CD4-positive, alpha-beta T cell treated with Interleukin-15 for 1 hour (primary cell): ENCODE measurements at places on chromosomes 7 and 10.

DNA sequence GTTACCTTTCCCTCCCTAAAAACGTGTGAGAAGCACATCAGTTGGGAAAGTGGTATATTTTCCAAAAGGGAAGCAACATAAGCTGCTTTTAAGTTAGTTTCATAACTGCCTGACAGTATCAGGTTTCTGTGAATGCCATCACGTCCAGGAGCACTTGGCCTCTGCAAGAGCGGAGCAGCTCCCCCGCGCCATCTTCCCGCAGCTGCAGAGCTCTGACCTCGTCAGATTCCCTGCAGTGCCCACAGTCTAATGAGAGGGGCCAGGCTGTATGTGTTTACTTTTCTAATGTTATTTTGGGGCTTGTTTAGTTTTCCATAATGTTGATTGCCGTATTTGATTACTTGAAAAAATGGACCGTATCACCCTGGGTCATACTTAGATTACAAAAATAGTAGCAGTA lies 74.2 kb downstream of the MGMT start:
- no peak for DNase-seq

DNA sequence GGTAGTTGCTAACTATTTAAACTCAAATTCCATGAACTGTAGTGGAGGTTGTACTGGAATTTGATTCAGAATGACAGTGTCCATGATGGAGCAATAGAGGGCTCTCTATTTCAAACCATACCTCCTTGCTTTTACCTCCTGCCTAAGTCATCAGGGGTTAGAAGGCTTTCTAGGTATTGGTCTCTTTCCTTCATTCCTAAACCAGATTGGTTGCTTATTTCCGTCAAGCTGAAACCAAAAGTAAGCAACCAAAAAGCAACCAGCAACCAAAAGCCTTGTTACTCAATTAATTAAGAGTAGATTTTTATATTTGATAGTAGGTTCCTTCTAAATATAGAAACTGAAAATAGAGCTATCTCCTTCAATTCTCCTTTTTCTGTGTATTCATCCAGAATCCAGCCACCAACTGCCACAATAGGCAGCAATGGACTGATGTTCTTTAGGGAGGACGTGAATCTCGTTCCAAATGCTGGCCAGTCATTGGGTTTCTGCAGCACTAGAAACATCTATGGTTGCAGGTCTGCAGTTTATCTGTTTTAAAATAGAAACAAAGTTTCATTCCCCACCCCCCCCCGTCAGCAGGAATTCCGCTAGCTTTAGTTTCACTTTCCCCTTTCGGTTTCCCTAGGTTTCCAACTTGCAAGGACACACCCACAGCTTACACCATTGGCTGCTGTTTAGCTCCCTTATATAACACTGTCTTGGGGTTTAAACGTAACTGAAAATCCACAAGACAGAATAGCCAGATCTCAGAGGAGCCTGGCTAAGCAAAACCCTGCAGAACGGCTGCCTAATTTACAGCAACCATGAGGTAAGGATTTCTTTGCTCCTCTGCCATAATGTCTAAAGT lies at the start of gene IFIT1:
Gene IFIT1 (plus strand): TSS at position 717 of the 850 bp plus-strand sequence. CDS start 90 bp downstream, at position 807.
- DNase-seq = peak; percentile 22

- DNase-seq = no peak
Observed at GRCh38 chr7:107080099-107080505, 35.6 kb downstream of the PRKAR2B start.

DNA sequence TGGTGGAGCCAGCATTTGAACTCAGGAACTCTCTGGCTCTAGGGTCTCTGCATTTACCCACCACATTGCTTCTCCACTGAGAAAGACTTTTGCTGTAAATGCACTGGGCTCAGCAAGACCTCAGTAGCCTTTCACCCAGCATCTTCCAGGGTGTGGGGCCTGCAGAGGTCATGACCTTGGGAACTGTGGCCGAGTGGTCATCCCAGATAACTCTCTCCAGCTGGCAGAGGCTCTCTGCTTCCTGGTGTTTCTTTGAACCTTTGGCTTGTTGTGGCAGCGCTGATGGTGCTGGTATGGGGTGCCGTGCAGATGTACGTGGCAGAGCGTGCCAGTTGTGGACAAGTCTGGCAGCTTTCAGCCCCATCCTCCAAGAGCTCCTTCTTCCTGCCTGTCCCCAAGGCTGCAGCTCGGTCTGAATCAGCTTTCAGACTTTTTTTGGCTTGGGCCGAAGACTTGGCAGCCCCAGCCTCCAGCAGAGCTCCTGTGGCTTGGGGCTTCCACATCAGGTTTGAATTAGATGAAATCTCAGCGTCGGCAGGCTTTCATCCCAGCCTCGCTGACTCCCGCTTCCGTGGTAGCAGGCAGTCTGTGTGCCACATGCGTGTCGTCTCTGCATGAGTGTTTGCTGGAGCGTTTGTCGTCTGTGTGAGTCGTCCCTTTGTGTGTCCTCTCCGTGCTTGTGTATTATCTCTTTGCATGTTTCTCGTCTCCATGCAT lies 21.5 kb downstream of the ADAMTS14 start:
- no peak for DNase-seq

GRCh38 chr10:103618575-103619423 lies 125.3 kb downstream of the NEURL1 start:
- DNase-seq = no peak

- DNase-seq = no peak
Observed at GRCh38 chr10:95716466-95716865, 22.7 kb upstream of the TCTN3 start.

DNA sequence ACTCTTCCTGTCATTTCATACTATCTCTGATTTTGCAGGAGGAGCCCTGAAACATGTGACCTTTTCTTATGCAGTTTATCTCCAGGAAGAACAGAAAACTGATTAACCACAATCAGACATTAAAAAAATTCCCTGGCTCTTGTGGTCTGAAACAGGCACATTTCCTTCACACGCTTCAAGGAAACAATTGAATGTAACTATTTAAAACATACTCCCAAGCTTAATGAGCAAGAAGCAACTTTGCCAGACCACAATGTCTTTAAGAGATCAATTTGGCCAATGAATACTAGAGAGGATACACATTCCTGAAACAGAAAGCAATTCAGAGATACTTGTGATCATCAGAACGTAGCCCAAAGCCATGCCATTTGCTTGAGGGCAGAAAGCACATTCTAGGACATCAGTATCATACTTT lies 65.8 kb downstream of the PIP4K2A start:
- no peak for DNase-seq

DNA sequence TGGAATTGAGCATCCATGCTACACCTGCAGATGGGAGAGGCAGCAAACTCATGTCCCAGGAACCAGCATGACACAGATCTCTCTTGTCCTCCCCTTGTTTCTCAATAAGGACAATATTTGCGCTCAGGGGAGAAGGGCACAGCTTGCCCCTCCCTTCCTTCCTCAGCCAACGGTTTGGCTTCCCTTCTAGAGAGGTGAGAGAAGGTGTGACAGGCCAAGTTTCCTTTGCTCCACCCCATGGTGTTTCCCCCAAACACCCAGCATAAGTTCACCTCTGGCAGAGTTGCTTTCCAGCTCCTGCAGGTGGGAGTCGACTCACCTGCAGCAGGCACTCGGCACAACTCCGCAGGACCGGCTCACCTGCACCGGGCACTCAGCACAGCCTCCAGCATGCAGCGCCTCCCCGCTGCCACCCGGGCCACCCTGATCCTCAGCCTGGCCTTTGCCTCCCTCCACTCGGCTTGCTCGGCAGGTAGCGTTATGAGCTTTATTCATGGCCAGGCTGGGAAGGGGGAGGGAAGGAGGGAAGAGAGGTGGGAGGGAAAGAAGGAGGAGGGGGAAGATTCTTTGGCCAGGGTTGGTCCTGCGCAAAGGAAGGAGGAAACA lies at the start of the genes ATP6V0A4 and TMEM213:
Gene ATP6V0A4 (minus strand): TSS at position 482 of the 606 bp plus-strand sequence. CDS start 26,949 bp downstream, outside the sequence.
Gene TMEM213 (plus strand): TSS at position 280 of the 606 bp plus-strand sequence. CDS start 111 bp downstream, at position 391.
- DNase-seq = no peak

GRCh38 chr7:15176089-15176488 lies 273.5 kb upstream of the DGKB start:
- DNase-seq = no peak

DNA sequence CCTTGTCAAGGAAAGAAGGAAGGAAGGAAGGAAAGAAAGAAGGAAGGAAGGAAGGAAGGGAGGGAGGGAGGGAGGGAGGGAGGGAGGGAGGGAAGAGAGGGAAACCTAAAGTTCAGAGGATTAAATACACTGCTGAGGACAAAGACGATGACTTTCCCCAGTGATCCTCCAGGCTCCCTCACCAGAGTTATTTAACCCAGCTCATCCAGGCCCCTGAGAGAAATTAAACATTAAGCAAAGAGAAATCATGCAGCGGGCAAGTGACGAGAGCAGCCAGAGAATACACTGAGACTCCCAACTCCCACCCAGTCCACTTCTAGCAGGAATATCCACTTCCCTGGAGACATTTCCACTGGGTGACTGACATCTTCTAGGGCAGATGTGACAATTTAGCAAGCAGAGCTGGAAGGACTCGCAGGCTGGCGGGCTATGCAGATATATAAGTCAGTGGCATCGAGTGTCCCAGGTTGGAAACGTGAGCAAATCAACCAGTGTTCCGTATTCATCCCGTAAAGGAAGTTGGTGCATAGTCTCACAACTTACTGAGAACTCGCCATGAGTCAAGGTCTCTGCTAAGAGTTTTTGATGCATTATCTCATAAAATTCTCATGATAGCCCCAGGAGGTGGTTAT lies 48.7 kb downstream of the CALML3 start:
- no peak for DNase-seq

- no peak for DNase-seq
Observed at GRCh38 chr7:92557808-92558362, 29.3 kb downstream of the RBM48 start.

GRCh38 chr10:66929375-66929774 lies 3.5 kb downstream of the LRRTM3 start:
- DNase-seq = no peak
